ENCODE measurements at places on chromosomes 12 and 14.

DNA sequence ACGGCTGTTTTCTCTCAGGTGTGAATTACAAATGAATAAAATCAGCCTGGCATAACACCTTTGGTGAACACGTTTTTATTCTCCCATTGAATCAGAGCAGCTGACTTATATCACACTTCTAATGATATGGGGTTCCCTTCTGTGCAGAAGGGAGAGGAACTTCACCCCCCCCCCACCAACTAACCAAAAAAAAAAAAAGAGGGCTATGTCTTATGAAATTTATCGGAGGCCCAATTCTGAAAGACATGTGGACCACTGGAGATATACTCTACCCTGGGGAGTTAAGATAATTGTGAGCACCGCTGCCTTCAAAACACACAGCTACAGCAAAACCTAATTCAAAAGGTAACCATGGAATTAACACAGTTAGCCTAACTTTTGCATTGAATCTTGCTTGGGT lies 4.6 kb downstream of the BCL11B start:
- DNase-seq = no peak

DNA sequence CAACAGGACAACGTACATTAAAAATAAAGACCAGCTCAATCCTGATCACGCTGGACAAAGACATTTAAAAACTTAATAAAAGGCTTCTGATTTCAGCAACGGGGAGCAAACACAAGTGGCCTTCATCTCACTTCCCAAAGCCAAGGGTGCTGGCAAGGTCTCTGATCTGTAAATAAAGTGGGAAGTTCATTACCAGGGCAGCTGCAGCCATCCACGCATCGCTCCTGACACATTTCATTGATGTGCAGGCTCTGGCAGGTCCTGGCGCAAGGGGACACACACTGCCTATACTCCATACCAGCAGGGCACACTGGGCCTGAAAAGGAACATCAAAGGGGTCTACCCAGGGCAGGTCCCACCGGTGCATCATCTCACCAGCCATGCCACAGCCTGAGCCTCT lies 51.0 kb downstream of the VWF start:
- no peak for DNase-seq

DNA sequence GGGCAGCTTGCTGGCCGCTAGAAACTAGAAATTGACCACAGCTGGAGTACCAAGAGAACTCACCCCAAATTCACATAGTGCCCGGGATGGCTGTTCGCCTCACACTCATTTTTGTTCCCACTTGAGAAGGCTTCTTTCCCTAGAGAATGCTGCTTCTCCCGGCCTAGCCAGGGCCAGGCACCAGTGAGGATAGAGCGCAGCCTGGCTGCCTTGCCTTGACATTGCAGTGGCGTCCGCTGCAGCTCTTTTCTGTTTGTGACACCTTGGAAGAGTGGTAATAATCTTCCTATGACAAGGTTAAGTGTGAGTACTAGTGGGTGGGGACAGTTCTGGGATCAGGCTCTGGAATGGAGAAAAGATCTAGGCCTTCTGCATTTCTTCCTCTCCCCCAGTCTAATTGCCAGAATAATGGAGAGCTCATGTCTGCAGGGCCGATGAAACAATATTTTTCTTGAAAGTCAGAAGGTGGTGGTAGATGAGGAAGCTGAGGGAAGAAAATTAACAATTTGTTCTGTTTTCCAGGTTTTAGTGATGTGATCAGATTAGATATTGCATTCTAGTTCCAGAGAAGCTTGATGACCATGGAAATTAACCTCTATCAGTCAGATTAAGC lies 3.7 kb downstream of the TMEM253 start:
- peak; percentile 76 for DNase-seq

DNA sequence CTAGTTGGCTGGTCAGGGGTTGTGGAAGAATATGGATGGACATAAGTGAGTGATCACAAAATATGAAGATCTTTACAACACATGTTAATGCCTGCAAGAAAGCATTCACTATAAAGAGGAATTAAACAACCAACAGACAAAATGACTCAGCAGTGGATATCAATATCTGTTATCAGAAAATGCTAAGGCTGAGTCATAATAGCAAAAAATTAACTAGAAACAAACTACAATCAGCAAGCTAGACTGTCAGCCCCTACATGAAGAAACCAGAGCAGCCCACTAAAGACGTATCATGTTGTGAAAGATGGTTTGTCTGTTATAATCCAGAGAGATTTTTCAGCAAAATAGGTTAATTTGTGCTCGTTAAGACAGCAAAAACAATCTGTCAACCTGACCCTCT lies 472.9 kb downstream of the NELL2 start:
- no peak for DNase-seq

- no peak for DNase-seq
These were observed 169.0 kb downstream of the ZFP36L1 start for GRCh38 chr14:68623826-68624225.

DNA sequence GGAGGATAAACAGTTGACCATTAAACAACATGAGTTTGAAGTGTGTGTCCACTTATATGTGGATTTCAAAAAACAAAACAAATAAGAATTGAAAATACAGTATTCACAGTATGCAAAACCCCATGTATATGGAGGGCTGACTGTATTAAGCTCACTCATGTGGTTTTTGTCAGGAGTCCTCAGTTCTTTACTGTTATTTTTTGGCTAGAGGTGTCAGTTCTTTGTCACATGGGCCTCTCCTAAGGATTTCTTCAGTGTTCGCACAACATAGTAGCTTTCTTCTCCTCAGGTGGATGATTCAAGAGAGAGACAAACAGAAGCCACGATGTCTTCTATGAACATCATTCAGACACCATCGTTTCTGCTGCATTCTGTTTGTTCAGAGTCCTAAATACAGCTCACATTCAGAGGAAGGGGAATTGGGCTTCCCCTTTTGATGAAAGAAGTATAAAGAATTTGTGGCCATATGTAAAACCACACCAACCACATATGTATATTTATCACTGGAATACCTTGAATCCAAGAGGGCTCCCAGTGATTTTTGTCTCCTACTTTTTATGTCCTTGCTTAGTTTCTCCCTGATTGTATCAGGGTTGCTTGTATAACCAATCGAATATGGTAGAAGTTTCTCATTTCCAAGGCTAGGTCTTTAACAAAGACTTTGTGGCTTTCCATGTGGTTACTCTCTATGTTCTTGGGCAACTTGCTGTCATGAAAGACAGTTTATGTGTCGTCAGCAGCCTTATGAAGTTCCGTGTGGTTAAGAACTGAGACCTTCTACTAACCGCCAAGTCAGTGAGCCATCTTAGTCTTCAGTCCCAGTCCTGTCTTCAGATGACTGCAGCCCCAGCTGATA lies 18.9 kb downstream of the MNAT1 start:
- no peak for DNase-seq

- no peak for DNase-seq
These were observed 64.6 kb upstream of the TSPAN8 start for GRCh38 chr12:71222436-71222835.

DNA sequence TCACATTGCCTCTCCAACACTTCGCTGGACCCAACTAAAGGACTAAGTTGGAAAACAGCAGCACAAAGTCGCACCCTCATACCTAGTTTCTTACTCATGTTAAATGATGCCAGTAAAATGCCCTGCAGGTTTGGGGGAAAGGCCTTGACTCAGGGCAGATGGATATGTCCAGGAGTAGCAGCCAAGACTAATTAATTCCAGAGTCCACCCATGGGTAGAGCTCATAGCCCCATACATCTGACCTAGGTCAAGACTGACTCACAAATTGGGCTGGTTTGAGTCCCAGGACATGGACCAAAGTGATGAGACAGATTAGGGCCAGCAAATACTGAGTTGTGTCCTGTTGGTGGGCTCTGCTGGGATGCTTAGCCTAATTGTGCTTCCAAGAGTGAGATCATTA lies 224.0 kb upstream of the BTG1 start:
- no peak for DNase-seq

GRCh38 chr14:92830902-92831301 lies 36.8 kb downstream of the GOLGA5 start:
- no peak for DNase-seq

GRCh38 chr12:75488553-75488952 lies 8.0 kb downstream of the GLIPR1 start:
- no peak for DNase-seq

GRCh38 chr12:117485984-117486839 lies 124.8 kb upstream of the NOS1 start:
- peak; percentile 81 for DNase-seq

DNA sequence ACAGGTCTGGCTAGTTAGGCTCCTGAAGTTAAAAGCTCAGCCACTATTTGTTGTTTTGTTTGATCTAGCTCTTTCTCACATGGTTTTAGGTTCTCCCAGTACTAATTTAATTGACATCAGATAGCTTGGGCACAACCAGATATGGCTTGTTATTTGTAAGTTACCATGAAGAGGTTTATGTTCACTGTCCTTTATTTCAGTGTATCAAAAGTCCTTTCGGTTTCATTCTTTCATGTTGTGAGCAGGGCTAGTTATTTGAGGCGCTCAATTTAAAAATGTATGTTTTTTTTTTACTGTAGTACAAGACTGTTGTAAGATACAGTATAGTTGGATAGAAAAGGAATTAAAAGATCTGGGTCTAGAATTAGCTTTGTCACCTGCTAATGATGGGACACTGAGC lies 7.0 kb downstream of the GPX2 start:
- no peak for DNase-seq

- DNase-seq = peak; percentile 91
These were observed 187.1 kb downstream of the MON2 start for GRCh38 chr12:62653740-62654139.

DNA sequence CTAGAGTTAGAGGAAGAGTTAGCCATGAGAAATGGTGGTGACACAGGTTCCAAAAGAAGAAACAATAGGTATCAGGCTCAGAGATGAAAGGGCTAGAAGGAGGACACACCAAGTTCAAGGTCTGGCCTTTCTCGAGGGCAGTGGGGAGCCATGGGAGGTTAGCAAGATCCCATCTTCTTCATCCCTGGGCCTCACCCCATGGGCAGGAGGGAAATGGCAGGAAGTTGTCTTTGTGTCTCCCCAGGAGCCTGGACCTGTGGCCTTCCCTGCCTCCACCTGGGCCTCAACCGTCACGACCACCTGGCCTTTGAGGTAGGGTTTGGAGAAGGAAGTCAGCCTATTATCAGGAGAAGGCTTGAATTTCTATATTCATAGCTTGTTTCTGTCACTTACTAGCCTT lies 5.8 kb upstream of the AQP2 start:
- DNase-seq = no peak

DNA sequence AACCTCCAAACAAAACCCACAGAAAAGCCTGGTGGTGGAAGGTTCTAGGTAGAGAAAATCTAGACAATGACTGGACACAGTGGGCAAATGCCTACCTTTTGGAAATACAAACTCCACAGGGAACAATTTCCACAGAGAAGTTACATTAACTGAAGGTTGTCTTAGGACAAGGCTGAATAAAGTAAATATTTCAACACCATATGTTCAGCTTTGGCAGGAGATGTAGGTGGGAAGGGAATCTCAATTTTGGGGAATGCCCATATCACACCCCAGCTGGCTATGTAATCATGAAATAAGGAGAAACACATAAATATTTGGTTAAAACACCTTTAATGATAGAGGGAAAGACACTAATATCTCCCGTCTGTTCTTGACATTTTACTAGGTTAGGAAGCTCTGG lies 5.4 kb downstream of the SALL2 start:
- no peak for DNase-seq

- peak; percentile 5 for DNase-seq
These were observed 82.4 kb upstream of the RESF1 start for GRCh38 chr12:31876568-31877424.

DNA sequence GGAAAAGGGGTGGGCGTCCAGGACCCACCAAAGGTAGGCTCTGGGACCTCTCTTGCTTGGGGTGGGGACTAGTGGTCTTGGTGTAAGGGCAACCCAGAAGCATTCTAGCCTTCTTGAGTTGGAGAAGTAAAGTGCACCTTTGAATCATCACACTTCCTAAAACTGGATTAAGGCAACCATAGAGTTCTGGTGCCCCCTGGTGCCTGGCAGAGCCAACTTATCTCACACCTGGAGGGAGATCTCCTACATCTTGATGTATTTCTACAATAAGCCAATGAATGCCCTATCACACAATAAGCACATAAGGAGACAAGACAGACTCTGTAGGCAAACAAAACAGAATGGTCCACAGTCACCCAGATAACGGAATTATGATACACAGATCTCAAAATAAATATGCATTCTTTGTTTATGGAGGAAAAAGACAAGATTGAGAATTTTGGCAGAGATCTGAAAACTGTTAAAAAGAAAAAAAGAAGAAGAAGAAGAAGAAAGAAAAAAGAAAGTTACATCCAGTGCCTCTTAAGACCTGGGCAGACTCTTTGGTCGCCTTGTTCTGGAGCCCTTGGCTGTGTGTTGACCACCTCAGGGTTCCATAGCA lies 95.9 kb upstream of the PPP2R5C start:
- DNase-seq = peak; percentile 0

DNA sequence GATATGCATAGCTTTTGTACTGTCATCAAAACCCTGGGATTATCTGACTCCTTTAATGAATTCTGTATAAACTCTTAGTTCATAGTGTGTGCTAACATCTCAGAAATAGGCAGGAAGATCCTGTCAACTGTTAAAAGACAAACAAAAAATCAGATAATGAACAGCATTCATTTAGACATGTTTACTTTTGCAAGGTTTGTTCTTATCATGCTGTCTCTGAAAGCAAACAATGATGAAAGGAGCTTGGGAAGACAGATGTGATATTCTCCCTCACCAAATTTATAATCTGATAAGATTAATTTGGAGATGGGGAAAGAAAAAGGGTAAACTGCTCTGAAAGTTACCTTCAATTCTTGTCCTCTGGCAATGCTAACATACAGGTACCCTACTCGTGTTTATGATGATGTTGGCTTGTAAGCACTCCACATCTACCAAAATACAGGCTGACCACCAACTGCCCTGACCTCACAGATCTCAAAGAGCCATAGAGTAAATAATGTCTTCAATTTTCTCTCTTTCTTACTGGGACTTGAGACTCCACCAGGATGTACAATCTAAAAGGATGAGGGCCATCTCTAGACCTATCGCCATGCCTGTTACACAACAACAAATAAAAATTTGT lies 233.8 kb downstream of the SSPN start:
- peak; percentile 71 for DNase-seq

DNA sequence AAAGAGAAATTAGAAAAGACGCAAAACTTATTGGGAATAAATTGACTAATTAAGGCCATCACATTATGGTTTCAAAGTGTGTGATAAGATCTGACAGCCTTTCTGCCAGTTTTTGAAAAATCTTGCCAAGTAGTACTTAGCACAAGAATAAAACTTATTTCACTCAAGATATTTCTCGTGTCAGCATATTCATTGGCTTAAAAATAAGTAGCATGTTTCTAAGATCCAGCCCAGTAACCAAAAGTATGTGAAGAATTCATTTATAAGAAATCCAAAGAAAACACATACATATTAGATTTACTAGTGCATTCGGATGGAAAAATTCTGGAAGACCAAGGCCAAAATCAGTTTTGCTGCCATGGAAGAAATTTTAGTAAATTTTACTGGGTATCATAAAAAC lies 1135.0 kb downstream of the GALC start:
- DNase-seq = no peak

GRCh38 chr14:101370593-101371569 lies 190.4 kb upstream of the DIO3 start:
- DNase-seq = no peak

- DNase-seq = no peak
These were observed 163.4 kb upstream of the DDHD1 start for GRCh38 chr14:53316504-53316903.

GRCh38 chr12:6827982-6828780 lies at the start of gene P3H3:
TSS of gene P3H3 (plus strand) at chr12:6828407. CDS start at chr12:6828441, 34 bp downstream.
- DNase-seq = peak; percentile 77
